ENCODE measurements at places on chromosomes 7 and 10.

GRCh38 chr7:102974366-102975236 is 61.8 kb downstream of the LRRC17 start:
- no peak for DNase-seq

DNA sequence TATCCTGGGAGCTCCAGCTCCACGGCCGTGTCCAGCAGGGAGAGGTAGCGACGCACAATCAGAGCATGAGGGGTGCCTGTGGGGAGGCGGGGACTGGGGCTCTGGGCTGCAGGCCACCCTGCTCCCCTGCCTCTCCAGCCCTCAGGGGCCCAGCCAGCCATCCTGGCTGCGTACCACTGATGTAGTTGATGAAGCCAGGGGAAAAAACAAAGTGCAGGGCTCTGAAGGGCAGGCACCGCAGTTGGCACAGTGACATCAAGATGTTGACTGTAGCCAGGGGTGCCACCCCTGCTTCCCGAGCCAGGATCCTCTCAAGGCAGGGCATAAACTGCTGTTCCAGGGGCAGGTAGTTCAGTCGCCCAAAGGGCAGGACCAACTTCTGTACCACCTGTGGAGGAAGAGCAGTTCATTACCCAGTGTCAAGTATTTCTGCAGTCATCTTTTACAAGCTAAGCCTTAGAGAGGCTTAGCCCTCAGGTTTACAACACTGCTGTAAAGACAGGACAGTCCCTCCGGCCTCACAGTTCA is 2.8 kb downstream of the FASTK start:
- DNase-seq, result no peak

GRCh38 chr7:78006063-78006755 is 207.6 kb downstream of the PHTF2 start:
- no peak for DNase-seq

DNA sequence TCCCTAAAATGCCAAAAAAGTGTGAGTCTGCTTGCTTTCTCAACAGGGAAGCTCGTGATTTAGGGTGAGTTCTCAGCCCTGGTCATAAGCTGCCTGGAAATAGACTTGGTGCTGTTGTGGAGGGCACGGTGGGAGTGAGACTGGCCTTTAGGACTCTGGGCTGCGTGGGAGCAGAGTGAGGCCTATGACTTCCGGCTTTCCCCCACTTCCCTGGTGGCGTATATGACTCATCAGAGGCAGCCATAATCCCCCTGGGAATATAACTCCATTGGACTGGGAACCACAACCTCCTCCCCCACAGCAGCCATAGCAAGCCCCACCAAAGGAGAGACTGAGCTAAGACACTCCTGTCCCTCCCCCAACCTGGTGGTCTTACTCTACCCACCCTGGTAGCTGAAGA is 95.0 kb downstream of the PON1 start:
- no peak for DNase-seq

- no peak for DNase-seq
These were observed 2.5 kb upstream of the P4HA1 start for GRCh38 chr10:73099141-73099540.

- no peak for DNase-seq
These were observed 14.2 kb upstream of the SYPL1 start for GRCh38 chr7:106126170-106126938.

DNA sequence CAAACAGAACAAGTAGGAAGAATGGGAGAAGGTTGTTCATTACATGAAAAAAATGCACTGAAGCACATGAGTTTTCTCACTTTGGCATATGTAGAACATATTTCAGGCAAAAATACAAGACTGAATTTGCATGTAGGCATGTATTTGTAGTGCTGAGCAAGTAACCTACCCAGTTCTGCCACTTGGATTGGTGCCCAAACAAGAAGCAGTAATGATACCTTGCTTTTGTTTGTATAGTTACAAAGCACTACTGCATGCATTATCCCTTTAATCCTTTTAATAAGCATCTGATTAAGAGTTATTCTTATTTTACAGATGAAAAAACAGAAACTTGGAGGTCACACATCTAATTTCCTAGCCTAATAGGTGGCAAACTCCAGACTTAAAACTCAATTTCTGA is 23.1 kb upstream of the CTTNBP2 start:
- DNase-seq, result no peak

DNA sequence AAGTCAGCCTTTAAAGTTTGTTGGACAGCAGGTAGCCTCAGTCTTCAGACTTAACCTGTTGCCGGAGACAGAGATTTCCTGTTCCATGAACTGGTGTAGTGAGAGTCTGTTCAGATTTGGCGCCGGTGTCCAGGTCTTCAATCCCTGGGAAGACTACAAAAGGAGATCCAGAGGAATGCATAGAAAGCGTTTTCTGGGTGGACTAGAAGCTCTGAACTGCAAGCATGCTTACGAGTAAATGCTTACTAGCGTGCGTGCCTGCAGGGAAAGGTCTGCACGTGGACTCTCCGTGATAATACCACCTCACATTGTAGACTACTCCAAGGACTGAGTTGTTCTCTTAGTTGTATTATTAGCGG is 878 bp downstream of the GLRX3 start:
- no peak for DNase-seq

GRCh38 chr7:39565538-39565937 is 666 bp upstream of the YAE1 start:
- no peak for DNase-seq
